ENCODE measurements at places on chromosomes 4 and X.

DNA sequence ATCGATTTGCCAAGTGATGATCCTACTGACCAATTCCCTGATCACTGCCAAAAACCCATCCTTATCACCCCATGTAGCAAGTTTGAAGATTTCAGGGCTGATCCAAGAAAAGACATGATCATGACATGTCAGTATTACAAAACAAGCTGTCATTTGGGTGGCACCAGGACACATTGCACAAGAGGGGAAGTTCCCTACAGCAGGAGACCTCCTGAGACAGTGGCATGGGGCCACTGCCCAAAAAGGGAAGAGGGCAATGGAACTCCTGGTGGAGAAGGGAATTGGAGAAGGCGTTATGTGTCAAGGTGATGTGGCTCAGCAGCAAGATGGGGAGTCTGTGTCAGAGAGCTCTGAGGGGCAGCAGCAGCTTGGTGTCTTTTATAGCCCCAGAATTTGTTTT, 43.4 kb downstream of the ZNF182 start:
- DNase-seq, result no peak

DNA sequence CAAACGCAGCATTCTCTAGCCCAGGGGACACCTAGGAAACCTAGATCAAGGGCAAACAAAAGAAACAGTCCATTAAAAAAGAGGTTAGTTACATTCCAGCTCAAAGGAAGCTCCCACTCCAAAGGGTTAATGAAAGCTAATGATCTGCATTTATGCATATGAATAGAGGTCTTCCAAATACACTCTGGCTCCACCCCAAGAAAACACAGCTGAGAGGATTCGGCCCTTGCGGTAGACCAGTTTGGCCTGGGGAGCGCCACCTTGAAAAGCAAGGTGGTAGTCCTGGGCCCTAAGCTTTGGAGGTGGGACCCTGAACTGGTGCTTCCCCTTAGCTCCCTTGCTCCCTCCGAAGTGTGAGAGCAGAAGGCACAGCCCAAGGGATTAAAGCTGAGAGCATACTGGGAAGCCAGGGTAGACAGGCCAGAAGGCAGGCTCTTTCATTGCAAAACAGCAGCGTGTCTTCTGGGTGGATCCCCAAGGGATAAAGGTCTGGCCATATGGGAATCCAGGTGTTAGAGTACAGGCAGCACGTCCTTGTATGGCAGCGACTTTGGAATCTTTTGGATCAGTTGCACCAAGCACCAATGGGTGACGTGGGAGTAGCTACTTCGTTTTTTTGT, 3.7 kb downstream of the GABRQ start:
- no peak for DNase-seq

DNA sequence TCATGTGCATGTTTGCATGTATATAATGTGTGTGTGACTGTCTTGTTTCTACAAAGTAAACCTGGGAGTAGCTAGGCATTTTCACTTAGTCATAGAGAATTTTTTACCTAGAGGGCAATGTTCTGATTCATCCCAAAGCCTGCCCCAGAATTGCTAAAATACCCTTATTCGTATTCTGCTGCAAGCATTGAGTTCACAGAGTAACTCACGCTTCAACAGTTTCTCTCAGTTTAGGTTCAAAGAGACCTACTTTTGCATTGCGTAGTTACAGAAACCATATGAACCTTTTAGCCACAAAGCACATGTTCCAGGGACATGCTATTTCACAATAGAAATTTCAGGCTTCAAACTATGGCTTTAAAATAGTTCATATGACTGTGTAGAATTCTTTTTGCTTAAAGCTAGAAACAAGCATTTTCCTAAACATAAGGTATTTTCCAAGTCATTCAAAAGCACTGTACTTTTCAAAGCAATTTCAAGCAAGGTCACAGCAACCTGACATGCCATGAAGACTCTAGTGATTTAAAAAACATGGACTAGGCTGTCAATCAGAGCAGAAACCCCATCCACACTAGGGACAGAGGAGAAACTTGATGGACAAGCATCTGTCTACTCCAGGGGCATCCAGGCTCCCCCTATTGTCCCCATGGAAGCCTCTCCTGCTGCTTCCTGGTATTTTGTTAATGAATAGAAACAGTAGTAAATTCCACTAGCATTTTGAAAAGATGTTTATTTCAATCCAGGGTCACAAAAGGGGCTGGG, 81.5 kb upstream of the MAPK10 start:
- peak; percentile 15 for DNase-seq

GRCh38 chrX:11397680-11398079, 104.5 kb downstream of the AMELX start:
- DNase-seq, result no peak

DNA sequence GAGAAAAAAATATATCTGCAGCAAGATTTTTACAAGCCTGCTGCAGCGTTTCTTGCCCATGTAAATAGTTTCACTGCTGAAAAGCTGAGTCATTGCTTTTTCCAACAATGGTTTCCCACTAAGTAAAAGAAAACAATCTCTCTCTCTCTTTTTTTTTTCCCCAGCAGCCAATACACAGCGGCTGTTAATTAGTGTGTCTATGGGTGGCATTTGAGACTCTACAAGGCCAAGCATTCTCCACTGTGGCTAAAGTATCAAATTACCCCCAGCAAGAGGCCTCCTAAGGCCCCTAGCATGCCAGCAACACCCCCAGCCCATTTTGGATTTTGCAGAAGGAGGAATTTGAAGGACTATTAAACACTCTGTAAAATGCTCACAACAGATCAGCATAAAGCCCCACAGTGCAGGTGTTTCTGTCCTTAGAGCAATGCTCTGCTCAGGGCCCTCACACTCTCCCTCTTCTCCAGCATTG, 837.4 kb downstream of the TRIML1 start:
- no peak for DNase-seq

- DNase-seq, result no peak
Observed at GRCh38 chr4:98204236-98204553, 57.0 kb upstream of the RAP1GDS1 start.

GRCh38 chr4:115575851-115576250, 462.4 kb upstream of the NDST4 start:
- DNase-seq, result no peak

GRCh38 chr4:109052821-109053220, 249.6 kb downstream of the COL25A1 start:
- DNase-seq, result no peak

- DNase-seq, result no peak
Observed at GRCh38 chr4:1547856-1548826, 136.0 kb downstream of the FAM53A start.

DNA sequence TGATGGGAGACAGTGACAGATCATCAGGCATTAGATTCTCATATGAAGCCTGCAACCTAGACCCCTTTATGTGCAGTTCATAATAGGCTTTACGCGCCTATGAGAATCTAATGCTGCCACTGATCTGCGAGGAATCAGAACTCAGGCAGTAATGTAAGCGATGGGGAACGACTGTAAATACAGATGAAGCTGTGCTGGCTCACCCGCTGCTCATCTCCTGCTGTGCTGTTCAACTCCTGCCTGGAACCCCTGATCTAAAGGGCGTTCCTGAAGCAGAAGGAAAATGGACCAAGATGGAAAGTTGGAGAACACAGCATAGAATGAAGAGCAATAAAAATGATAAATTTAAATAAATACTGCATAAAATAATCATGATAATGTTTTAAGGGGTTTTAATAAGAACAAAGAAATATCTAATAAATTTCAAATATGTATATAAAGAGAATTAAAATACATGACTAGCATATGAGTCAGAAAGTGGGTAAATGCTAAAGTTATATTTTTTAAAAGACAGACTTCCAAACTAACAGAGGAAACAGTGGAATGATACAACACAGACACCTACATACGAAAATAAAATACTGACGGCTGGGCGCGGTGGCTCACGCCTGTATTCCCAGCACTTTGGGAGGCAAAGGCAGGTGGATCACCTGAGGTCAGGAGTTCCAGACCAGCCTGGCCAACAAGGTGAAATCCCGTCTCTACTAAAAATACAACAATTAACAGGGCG, 59.2 kb downstream of the RBM47 start:
- no peak for DNase-seq

- DNase-seq, result no peak
Observed at GRCh38 chr4:79248610-79249009, 77.3 kb downstream of the NAA11 start.

GRCh38 chr4:37663552-37663951, 22.6 kb downstream of the RELL1 start:
- DNase-seq, result no peak

DNA sequence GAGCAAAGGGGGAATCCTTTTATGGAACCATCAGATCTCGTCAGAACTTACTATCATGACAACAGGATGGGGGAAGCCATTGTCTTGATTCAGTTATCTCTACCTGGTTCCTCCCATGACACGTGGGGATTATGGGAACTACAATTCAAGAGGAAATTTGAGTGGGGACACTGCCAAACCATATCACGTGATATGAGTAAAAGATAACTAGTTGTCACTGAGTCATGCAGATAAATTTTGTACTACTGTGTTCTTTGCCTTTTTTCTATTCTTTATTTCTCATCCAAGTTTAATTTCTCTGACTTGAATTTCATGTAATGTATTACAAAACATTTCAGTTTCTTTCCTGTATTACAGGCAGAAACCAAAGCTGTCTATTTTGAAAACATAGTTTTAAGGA, 383.2 kb downstream of the EPHA5 start:
- no peak for DNase-seq

Measured in non-pigmented ciliary epithelial cell (primary cell).